ENCODE measurements at places on chromosomes 5 and 9. TPM values are rescaled to one million over a fixed set of nuclear protein-coding genes. Genes with fewer than 3 reads are reported as not detected.

AK1 gene
- 23.5 TPM for total RNA-seq

PCSK5 gene
- 19.0 TPM for total RNA-seq

DNA sequence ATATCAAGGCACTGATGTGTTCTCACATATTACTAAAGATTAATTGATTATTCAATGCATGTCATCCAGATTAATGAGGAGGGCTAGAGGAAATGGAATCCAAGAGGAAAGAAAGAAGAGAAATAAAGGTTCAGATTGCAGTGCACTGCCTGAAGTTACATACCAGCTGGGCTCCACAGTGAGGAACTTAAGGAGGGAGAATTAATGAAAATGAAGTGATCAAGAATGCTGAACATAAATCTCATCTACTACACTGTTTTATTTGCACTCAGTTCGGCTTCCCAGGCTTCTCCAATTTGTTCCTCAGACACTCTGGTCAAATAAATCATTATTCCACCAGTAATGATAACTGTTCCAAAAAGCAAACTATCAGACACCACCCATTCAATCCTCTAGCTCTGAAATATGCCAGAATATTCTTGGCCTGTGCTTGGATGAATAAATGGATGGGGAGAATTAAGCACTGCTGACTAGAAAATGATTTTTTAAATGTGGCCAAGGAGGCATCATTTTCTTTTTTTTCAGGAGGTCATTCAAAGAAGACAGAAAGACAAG, 88.6 kb upstream of the FBN2 start:
- no peaks in the 10 kb centered on the region for H3K36me3 ChIP-seq
- H3K4me3 ChIP-seq, result no peak overlapping the region
- peaks cover 3% of the 10 kb centered on the region for H3K27me3 ChIP-seq
- DNase-seq, result no peak

- no peak within 1 kb of the TSS for H3K27ac ChIP-seq
- H3K4me1 ChIP-seq, result peaks cover 8% of the 10 kb centered on the region
- H3K36me3 ChIP-seq, result no peaks in the 10 kb centered on the region
- H3K4me3 ChIP-seq, result peak within 1 kb of the TSS; percentile 50
- peak; percentile 81 for DNase-seq
These were observed at the start of gene KCNN2 for GRCh38 chr5:114361724-114362196. Gene KCNN2, plus strand, starts transcription at chr5:114362070. Its CDS starts 70 bp downstream, at chr5:114362140.

DNA sequence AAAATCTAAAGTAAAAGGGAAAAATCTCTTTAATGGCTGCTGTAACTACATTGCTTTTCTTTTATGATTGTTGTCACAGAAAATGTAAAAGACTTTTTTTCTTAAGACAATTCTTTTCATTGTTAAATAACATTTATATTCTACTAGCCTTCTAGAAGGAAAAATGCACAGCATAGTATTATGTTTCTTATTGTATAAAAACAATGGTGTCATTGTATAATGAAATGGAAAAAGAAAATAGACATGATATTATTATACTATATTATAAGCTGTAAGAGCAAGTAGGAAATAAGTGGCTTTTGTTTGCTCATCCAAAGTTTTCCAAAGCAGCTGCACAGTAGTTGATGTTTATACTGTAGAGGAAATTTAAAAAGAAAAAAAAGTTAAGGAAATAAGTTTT, 1021.7 kb downstream of the EFNA5 start:
- no peak for DNase-seq
- H3K27ac ChIP-seq, result no peak overlapping the region
- H3K36me3 ChIP-seq, result no peaks in the 10 kb centered on the region
- H3K4me1 ChIP-seq, result no peaks in the 10 kb centered on the region
- no peak overlapping the region for H3K4me3 ChIP-seq
- H3K27me3 ChIP-seq, result no peaks in the 10 kb centered on the region

- H3K27ac ChIP-seq, result no peak overlapping the region
- H3K4me3 ChIP-seq, result no peak overlapping the region
- H3K27me3 ChIP-seq, result no peaks in the 10 kb centered on the region
- no peak for DNase-seq
These were observed 108.5 kb downstream of the UBAP2 start for GRCh38 chr9:33939924-33940874.

- H3K27ac ChIP-seq, result no peak overlapping the region
- DNase-seq, result no peak
- H3K36me3 ChIP-seq, result no peaks in the 10 kb centered on the region
- H3K27me3 ChIP-seq, result no peaks in the 10 kb centered on the region
These were observed 279.1 kb upstream of the CDH12 start for GRCh38 chr5:23132231-23132630.

DNA sequence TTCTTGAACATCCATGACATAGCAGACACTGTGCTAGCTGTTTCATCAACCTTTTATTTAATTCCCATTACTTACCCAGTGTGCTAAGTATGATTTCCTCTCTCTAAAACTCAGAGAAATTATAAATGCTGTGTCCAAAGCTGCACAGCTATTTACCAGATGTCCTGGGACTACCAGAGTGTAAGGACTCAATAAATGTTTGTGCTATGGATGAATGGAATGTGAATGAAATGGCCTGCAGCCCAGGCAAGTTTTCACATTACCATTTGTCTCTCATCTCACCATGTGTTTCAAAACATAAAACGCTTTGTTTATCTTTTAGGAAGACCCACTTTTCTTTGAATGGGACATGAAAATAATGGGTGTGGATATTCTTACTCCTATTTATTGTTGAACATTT, 96.2 kb downstream of the ARHGEF28 start:
- no peak for DNase-seq
- no peak overlapping the region for H3K4me3 ChIP-seq
- H3K27me3 ChIP-seq, result no peaks in the 10 kb centered on the region
- H3K36me3 ChIP-seq, result no peaks in the 10 kb centered on the region

DNA sequence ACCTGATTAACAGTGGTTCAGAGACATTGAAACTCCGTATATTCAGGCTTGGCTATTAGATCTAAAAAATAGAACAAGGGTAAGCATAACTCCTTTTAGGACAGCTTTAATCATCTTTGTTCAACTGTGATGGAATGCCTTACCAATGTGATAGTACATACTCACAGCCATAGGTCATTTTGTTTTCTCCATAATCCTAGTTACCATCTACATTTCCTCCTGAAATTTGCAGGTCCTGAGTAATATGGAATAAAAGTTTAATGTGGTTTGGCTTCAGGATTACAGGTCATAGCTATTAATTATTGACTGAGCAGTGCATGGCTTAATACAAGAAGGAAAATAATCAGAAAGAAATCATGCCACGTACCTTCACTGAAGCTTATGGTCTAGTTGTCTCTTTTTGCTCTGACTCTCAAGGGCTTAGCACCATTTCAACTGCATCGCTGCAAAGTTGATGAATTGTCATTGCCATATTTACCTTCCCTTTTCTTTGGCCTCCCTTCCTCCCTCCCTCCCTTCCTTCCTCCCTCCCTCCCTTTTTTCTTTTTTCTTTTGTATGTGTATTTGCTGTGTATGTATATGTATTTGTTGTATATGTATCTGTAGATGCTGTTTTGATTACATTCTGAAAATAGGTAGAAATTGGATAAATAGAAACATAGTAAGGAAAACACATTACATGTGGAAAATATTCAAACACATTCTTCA, 250.9 kb upstream of the ZNF608 start:
- H3K4me3 ChIP-seq, result no peak overlapping the region
- no peaks in the 10 kb centered on the region for H3K27me3 ChIP-seq
- no peak for DNase-seq
- no peak overlapping the region for H3K27ac ChIP-seq
- H3K4me1 ChIP-seq, result no peaks in the 10 kb centered on the region

GRCh38 chr5:117691081-117691870, 1116.7 kb upstream of the SEMA6A start:
- no peaks in the 10 kb centered on the region for H3K36me3 ChIP-seq
- no peak overlapping the region for H3K27ac ChIP-seq
- DNase-seq, result no peak
- H3K27me3 ChIP-seq, result no peaks in the 10 kb centered on the region
- H3K4me3 ChIP-seq, result no peak overlapping the region

- no peak for DNase-seq
- H3K27ac ChIP-seq, result no peak overlapping the region
- H3K27me3 ChIP-seq, result no peaks in the 10 kb centered on the region
- H3K36me3 ChIP-seq, result no peaks in the 10 kb centered on the region
- no peaks in the 10 kb centered on the region for H3K4me1 ChIP-seq
These were observed 24.9 kb upstream of the PIK3R1 start for GRCh38 chr5:68190619-68191018.

Measured in breast epithelium (tissue), 4 donors.